ENCODE measurements at places on chromosomes 3 and 15.

DNA sequence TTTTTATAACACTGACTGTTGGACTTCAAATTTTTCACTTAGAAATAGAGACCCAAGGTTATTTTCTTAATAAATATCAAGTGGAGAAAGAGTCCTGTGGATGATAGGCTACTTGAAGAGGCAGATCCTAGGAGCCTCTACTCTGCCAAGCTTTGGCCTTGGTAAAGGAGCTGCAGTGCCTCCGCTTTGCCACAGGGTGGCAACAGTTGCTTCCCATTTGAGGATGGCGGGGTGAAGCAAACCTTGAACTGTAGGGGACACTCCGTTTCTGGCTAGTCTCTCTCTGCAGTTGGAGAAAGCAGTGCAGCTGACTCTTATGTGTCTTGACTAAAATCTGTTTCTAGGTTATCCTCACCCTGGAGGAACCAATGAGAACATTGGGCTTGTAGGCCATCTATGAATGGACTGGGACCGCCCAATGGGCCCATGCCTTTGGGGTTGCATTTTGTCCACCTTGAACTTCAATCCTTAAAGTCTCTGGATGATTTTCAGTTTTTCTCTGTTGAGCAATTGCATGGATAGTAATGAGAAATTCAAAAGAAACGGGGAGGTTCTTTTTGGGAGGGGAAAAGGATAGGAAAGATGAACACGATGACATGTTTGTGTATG lies 9.8 kb downstream of the SCG5 start:
- DNase-seq = peak; percentile 32

- DNase-seq = no peak
Measured at GRCh38 chr15:101213570-101213969, 38.3 kb downstream of the CHSY1 start.

DNA sequence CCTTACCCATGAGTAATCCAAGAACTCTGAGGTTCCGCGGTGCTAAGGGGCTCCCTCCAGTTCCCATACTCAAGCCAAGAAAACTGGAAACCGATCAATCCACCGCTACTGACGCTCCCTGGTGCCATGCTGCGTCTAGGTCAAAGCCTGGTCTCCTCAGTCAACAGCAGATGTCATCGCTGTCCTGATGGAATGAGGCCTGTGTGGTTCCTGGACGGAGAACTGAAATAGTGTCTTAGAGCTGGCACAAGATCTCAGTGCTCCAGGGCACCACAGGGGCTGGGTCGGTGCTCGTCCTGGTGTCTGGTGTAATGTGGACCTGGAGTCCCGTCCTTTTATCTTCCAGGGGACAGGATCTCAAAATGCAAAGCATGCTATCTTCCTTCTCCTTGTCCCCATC lies 373.9 kb upstream of the CFAP20DC start:
- no peak for DNase-seq

DNA sequence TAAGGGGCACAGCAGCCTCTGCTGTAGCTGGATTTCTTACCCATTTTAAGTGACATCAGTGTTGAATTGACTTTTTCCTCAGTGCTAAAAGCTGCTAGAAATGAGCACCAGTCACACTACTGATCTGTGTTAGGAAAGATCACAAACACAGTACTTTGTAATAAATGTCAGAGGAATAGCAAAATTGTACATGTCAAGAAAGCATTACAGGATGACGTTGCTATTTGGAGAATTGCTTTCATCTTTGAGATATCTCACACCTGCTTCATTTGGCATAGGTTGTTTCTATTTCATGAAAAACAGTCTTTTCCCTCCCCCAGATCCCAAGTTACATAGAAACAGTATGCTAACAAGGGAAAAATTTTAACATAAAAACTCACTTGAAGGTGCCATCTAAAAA lies 77.8 kb downstream of the SLC25A26 start:
- DNase-seq = no peak

DNA sequence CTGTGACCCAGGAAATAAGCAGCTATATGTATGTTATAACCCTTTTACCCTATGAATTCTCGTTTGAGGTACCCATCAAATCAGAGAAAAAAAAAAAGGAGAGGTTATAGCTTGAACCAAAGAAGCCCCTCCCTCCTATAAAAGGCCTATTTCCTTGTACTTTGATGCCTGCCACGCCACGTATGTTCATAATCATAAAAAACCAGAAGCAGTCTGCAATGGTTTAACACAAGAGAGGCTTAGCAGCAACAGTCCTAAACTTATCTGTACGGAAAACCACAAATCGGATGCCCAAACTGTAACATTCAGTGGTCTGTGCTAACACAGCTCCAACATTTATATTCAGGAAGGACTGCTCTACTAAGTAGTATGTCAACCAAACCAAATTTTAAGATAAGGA lies 21.2 kb downstream of the CCR8 start:
- no peak for DNase-seq

- DNase-seq = no peak
Measured at GRCh38 chr15:62403164-62403809, 238.2 kb upstream of the C2CD4B start.

DNA sequence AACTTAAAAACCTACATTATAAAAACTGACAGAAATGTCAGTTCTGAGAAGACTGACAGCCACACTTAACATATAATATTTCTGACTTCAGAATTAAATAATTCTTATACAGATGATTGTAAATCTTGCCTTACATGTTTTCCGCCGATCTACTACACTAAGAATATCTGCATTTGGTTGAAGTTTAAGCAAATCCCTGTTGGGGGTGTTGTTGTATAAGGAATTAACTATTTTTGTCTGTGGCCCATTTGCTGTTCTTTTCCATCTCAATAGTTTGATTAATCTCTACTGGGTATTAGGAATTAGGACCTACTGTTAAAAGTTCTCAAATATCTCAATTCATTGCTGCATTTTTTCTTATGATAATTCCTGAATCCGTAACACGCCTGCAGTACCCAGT lies 838.3 kb upstream of the ROBO1 start:
- DNase-seq = no peak

GRCh38 chr3:117548600-117548999 lies 839.0 kb downstream of the TUSC7 start:
- no peak for DNase-seq

DNA sequence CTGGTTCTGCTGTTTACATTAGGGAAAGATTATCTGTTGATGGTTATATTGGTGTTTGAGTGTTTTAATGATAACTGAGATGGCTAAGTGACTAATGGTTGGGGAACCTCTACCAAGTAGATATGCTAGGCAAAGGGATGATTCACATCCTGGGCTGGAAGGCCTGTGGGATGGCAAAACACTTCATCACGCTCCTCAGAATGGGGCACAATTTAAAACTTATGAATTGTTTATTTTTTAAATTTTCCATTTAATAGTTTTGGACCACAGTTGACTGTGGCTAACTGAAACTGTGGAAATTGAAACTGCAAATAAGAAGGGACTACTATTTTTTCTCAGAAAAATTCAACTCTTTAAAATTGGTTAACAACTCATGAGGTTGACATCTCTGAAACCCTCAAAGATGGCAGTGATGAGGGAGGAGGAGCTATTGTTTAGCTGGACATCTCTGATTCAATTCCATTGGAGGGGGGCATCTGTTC lies 100.5 kb upstream of the ZBED2 start:
- DNase-seq = peak; percentile 46

- DNase-seq = peak; percentile 14
Measured at GRCh38 chr15:101201411-101202174, 50.3 kb downstream of the CHSY1 start.

DNA sequence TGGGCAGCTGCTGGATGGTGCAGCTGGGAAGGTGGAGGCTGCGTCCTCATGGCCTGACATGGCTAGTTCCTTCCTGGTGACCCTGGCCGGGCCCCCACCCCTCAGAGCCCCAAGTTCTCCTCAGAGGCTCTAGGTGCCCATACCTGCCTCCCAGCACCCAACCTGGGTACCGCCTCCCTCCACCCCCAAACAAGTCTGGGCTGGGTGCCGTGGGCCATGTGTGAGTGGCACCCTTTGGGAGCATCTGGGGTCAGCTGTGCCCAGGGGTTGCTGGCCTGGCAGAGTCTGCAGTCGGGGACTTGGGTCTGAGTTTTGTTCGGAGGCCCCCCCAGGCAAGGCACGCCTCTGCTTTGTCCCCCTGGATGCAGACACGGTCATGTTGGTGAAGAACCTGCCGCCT lies 10.5 kb downstream of the PLXNA1 start:
- DNase-seq = no peak

GRCh38 chr3:42025370-42026138 lies 63.7 kb upstream of the ULK4 start:
- DNase-seq = peak; percentile 74

DNA sequence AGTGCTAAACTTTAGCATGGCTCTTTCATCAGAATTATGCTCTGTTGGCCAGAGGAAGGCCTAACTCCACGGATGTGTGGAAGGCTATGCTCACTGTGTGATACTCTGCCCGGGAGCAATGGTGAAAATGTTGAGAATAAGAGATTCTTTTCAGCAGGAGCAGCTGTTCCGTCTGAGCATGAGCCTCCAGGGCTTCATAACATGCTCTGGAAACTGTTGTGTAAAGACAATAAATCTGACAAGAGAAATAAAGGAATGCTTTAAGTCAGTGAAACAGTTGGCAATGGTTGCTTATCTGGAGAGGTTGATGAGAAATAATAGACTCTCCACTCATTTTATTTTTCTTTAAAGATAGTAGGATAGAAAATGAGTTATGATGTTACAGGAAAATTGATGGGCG lies 269.8 kb downstream of the DIPK2A start:
- no peak for DNase-seq

- peak; percentile 78 for DNase-seq
Measured at GRCh38 chr3:37922721-37923568, 61.3 kb downstream of the CTDSPL start.

- DNase-seq = no peak
Measured at GRCh38 chr15:42032376-42033213, 11.8 kb upstream of the PLA2G4E start.

GRCh38 chr3:66622756-66623457 lies 122.1 kb upstream of the LRIG1 start:
- DNase-seq = no peak

All from SW480 (cell line).